ENCODE measurements at places on chromosomes 3 and 15.

- no peak for DNase-seq
These were observed 18.5 kb downstream of the SPRED1 start for GRCh38 chr15:38271144-38271543.

DNA sequence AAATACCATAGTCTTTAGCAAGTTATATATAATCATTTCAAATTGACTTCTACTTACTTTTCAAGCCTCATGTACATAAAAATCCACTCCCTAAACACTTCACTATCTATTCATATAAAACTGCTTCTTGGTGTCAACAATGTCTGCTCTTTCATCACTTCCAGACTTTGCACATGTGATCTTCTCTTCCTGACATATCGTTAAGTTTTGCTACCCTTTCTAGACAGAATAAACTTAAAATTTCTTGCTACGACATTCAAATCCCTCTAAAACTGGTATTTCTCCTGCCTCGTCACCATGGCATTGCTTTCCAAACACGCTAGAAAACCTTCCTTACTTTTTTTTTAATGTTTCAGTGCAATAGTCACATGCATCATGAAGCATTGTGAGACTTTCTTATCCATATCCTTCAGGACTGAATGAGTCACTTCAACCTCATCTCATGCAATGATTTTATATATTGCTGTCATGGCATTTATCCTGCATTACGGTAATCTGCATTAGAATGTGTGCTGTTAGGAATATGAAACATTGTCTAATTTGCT lies 122.8 kb downstream of the GMNC start:
- no peak for DNase-seq

GRCh38 chr3:177800561-177800960 lies 603.3 kb upstream of the TBL1XR1 start:
- no peak for DNase-seq

DNA sequence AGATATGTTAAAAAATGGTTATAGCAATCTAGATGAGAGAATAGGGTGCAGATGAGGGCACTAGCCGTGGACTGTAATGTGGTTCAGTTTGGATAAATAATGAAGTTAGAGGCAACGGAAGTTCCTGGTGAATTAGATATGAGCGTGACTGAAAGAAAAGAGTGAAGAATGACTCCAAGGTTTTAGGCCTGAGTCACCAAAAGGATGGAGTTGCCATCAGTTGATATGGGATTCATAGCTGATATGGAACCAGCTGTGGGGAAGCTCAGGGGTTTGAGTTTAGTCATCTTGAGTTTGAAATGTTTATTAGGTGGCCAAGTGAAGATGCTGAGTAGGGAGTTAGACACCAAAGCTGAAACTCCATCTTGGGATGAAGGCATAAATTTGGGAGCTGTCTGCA lies 66.2 kb downstream of the SSR3 start:
- no peak for DNase-seq

DNA sequence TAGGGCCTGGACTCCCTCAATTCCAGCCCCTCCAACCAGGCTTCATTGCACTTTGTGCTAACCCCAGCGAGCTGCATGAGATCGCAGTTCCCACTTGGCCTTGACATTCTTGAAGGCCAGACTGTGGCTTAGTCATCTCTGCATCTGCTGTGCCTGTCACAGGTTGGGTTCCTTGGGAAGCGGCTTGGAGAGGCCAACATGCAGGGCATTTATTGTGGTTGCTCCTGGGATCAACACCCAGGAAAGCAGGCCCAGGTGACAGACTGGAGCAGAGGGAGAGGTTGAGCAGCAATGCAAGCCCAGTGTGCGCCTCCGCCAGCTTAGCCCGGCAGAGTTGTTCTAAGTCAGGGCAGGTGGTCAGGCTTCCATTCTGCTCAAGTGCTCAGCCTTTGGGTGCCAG lies 10.5 kb downstream of the ABCF3 start:
- no peak for DNase-seq

All from activated CD4-positive, alpha-beta T cell treated with anti-CD3 and anti-CD28 coated beads, Interleukin-10, Interleukin-2, amounts not matched to agents 100 ng/mL and 50 ng/mL, durations not matched to agents 16 hours and 8 hours (primary cell).